ENCODE measurements at places on chromosomes 7 and 10.

GRCh38 chr10:4902571-4903011 lies 60.6 kb upstream of the AKR1C1 start:
- no peak for DNase-seq

- peak; percentile 2 for DNase-seq
Observed at GRCh38 chr7:135414850-135415439, 95.0 kb downstream of the CNOT4 start.

GRCh38 chr7:118657391-118658005 lies 433.0 kb downstream of the ANKRD7 start:
- no peak for DNase-seq

- DNase-seq = no peak
Observed at GRCh38 chr10:99905971-99906370, 103.8 kb downstream of the DNMBP start.

DNA sequence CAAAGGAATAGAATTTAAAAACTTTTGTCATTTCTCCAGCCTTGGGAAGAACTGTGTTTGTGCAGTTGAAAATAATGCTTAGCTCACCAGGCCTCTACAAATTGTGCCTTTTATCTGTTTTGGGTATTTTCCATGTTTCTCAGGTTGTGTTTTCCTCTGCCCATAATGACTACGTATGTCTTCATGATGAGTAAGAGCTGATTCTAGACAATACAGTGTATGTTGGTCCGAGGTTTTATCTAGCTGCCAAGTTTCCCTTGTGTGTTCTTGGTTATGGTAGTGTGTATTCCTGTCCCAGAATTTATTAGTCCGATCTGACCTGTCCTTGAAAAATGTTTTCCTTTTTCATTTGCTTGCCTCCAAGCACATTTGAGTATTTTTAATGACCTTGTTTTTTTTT lies 83.7 kb upstream of the GLCCI1 start:
- DNase-seq = no peak

DNA sequence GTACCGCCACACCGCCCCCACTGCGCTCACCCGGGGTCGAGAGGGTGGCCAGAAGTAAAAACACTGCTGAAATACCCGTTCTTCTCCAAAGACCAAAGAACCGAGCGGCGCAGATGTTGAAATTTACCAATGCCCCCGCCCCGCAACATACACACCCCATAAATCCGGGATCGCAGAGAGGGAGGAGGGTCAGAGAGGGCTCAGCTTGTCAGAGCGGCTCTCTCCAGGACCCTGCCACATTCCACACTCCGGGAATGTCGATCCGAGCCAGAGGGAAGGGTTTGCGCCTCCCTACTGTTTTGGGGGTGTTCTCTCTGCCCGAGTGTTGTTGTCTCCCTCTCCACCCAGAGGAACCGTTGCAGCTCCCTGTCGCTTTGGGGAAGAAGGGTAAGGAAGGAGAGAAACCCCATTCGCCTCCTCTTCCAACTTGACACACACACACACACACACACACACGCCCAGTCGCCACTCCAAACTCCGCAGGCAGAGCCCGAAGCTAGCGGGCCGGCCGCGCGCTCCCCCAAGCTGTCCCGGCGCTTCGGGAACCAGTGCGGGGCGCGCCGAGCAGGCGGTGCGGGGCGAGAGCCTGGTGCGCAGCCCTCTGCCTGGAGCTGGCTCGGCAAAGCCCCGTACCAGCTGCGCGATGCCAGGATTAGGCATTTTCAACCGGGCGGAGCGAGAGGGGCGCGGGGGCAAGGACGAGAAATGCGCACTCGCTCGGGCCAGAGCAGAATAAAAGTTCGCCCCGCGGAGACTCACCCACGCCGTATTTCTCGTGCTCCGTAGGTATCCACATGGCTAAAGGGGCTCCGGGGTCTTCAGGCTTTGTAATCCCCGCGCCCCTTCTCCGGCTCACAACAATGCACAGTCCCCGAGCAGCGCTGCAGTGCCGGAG lies 609 bp downstream of the DOCK4 start:
- DNase-seq = peak; percentile 29

DNA sequence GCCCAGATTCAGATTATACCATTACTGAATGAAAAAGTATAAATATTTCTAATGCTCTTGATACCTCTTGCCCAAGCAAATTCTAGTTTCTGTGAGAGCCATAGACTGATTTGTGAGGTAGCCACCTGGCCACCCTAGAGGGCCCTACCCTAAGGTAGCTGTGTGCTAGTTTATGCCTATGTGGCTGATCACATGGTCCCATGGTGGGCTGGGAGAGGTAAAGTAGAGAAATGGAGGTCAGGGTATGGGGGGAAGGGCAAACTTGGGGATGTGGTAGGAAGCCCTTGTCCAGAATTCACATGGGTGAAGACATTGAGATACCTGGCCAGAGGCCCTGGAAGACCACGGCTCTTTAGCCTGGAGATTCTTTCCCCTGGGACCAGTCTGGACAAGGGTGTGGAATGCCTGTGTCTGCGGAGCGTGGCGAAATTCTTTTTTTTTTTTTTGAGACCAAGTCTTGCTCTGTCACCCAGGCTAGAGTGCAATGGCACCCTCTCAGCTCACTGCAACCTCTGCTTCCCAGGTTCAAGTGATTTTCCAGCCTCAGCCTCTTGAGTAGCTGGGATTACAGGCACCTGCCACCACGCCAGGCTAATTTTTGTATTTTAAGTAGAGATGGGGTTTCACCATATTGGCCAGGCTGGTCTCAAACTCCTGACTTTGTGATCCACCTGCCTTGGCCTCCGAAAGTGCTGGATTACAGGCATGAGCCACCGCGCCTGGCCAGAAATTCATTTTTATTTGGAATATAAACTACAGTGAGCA lies 639.4 kb downstream of the ACTR3B start:
- no peak for DNase-seq

All from effector CD4-positive, alpha-beta T cell (primary cell).